Activated CD8-positive, alpha-beta memory T cell treated with anti-CD3 and anti-CD28 coated beads, Interleukin-2, amount 50 U/mL, for 4 hours (primary cell): ENCODE measurements at places on chromosomes 7 and 10.

GRCh38 chr7:43385856-43386255, 197.1 kb upstream of the STK17A start:
- no peak for DNase-seq

DNA sequence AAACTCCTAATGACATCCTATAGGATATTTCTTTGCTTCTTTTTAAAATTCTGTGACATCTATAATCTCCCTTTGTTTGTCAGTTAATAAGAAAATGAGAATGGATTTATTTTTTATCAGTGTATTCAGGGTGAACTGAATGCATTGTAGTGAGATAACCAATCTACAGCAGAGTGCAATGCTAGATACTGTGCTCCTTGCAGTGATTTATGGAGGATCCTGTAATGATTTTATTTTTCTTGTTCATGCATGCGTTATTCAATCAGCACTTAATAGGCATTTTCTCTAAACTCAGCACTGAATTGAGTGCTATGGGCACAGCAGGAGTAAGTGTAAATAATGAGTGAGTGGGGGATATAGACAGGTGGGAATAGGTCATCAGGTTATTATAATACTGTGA, 253.9 kb downstream of the CDK14 start:
- no peak for DNase-seq

DNA sequence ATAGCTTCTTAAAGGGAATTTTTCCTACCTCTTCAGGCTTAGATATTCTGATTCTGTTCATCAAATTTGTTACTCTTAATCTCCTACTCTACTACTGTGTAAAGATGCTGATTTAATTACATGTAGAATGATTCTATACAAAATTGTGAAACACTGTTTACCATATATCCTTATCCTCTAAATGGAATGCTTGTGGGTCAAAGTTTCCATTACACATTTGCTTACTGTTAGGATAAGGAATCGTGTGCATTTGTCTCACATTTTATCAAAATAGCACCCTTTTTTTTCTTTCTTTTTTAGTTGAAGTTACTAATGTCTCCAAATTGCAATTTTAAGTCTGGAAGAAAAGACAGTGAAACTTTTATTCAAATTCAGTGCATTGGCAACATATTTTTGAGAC, 65.3 kb downstream of the TFEC start:
- no peak for DNase-seq

DNA sequence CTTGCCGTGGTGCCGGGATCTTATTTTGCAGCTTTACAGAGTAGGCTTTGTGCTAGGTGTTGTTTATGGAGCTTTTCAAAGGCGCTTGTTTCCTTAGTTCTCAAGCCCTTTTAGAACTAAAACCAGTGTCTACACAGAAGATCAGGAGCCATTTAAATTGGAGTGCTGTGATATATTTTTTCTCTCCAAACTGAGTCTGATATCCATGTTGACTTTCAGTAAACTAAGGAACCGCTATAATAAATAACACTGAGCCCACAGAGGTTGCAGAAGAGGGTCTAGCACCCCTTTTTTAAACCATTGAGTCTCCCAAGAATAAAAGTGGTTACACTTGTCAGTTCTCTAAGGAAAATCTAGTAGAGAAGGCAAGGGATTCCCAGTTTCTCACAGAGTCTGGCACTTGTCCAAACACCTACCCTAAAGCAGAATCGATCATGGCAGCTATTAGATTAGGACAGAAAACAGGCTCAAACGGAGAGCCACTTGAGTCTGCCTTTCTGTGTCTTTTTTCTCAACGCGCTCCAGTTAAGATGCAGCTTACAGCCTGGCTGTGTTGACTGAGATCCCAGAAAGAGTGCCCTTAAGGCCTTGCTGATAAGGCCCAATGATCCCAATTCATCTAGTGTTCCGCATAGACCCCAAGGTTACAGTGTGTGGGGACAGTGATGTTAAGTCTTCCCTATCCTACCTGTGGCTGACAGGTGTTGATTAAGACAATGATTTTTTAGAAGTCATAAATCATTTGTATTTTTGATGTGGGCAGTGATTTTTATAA, 804 bp downstream of the TMEM106B start:
- no peak for DNase-seq

DNA sequence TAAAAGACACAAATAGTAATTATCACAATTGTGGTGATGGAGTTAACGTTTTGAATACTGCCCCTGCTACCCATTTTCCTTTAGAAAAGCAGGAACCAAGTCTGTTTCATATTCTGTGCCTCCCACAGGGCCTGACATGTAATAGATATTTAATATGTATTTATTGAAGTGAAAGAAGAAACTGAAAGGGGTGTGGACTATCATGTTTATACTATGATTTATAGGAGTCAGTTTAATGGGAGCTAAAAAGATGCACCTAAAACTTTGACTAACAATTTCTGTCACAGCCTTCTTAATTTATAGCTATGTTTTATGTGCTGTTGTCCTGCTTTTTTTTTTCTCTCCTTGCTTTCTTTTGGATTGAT, 24.1 kb upstream of the BHLHA15 start:
- DNase-seq: no peak

DNA sequence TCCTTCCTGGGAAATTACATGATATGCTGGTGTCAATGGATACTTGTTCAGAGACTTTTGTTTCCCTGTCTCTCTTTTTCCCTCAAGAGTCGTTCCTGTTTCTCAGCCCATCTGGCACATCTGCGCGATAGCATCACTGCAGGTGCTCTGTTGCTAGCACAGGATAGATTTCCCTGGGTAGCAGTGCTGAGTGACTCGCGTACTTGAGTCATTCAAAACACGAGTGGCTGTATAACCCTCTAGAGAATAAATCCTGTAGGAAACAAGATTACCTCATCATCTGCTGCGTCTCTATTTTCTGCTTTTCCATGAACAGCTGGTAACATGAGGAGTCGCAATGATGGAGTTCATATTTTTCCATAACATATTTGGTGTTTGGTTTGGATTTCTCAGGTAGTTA, 452.0 kb upstream of the FZD8 start:
- no peak for DNase-seq

DNA sequence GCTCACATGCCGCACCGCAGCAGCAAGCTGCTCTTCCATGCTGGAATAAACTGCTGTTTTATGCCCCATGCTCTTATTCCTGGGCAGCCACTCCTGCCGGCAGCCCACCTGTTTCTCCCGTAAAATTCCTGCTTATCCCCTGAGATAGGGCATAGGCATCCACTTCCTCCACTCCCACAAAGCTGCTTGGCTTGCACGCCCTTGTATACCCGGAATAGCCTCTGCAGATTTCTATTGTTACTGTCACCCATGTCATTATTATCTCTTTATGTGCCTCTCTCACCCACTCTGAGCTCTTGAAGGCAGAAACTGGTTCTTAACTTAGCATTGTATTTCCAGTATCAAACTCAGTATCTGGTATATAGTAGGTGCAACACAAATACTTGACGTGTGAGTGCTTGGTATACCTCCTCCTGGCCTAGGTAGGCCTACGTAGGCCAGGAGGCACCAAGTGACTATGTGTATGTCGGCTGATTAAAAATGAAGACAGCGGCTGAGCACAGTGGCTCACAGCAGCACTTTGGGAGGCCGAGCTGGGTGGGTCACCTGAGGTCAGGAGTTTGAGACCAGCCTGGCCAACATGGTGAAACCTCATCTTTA, 193.4 kb downstream of the CCDC3 start:
- no peak for DNase-seq

GRCh38 chr7:42745357-42746059, 166.4 kb downstream of the C7orf25 start:
- DNase-seq: no peak

DNA sequence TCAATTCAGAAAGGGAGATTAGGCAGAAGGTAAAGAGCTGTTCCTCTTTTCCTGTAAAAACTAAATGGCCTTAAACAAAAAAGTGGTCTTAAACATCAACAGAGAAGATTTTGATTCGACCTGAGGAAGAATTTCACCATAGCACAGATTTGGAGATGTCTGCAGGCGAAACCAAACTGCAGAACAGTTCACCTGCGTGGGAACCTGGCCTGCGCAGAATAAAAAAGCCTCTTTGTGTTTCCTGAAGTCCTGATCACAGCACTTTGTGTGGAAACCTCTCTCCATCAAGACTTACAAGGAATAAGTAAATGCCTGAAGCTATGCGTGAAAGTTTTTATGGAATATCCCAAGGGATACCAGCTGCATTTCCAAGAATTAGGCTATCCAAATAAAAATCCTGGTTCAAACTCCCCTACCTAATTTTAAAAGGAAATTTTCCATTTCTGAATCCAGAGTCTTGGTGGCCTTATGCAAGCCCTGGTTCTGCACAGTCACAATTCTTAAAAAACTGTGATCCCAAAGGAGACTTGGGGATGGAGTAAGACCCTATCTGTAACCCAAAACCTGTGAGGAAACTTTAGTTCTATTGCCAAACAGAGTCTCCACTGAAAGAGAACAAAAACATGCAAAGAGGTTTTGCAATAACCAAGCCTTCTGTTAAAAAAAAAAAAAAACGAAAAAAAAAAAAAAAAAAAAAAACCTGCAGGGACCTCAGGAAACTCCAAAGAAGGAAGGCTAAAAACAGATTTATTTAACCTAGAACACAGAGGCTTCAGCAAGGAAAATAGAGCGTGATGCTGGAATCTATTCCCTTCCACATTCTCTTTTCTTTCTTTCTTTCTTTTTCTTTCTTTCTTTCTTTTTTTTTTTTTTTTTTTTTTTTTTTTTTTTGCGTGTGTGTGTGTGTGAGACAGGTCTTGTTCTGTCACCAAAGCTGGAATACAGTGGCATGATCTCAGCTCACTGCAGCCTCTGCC, 10.4 kb downstream of the CALML3 start:
- DNase-seq: no peak

DNA sequence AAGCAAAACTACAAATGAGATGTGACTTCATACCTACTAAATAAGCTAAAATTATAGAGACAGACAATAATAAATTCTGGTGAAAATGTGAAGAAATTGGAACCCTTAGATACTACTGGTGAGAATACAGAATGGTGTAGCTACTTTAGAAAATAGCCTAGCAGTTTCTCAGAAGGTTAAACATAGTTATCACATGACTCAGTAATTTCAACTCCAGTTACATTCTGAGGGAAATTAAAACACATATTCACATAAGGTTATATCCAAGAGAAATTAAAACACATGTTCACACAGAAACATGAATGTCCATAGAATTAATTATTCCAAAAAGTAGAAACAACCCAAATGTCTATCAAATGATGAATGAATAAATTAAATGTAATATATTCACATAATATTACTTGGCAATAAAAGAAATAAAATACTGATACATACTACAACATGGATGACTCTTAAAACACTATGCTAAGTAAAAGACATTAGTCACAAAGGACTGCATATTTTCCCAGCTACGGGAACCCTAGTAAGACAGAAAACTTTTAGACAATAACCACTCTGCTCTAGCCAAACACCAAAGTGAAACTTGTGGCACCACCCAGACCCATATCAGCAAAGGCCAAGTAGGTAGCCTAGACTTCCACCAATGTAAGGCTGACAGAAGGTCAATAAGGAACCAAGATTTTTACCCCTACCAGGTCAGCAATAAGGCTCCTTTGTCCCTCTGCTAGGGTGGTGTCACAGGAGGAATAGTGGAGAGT, 25.1 kb downstream of the SLC25A40 start:
- no peak for DNase-seq
